ENCODE measurements at places on chromosomes 5 and 9.

GRCh38 chr5:170218726-170219125 is 14.1 kb upstream of the C5orf58 start:
- no peak for DNase-seq

GRCh38 chr9:83011611-83012010 is 51.3 kb downstream of the RASEF start:
- peak; percentile 53 for DNase-seq

GRCh38 chr5:139662617-139663016 is 14.5 kb downstream of the CXXC5 start:
- no peak for DNase-seq

- no peak for DNase-seq
These were observed 435.7 kb downstream of the NFIB start for GRCh38 chr9:13878241-13878711.

- DNase-seq = no peak
These were observed 39.7 kb upstream of the CDKN2AIPNL start for GRCh38 chr5:134451225-134451935.

DNA sequence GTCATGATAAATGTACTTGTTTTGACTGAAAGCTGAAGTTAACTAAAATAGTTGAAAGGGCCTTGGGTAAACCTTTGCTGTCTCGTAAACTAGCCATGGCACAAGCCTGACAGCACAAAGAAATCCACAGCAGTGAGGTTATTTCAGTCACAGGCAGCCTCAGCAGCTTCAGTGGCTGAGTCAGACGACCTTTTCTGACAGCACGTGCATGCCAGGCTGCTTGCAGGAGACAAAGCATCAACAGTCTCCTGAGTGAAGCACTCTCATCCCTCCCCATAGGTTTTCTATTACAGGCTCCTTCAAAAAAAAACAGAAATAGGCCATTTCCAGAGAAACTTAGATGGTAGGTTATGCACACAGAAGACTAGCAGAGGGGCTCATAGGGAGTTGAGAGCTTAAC is 34.6 kb downstream of the OXCT1 start:
- DNase-seq = peak; percentile 85

Data from fibroblast of skin of abdomen (primary cell).